ENCODE measurements at places on chromosomes 1 and 21. TPM values are rescaled to one million over a fixed set of nuclear protein-coding genes. Genes with fewer than 3 reads are reported as not detected.
A peak's percentile ranks its signal among the peaks of the same experiment; 100 is the strongest.

The RGL1 gene
- polyA plus RNA-seq: 52.3 TPM

GRCh38 chr21:39033878-39034589 lies 149.2 kb downstream of the PSMG1 start:
- peak; percentile 31 for DNase-seq

GRCh38 chr1:229390130-229390529 lies 43.8 kb downstream of the ACTA1 start:
- DNase-seq: no peak

The PEX19 gene
- 80.8 TPM for polyA plus RNA-seq

DNA sequence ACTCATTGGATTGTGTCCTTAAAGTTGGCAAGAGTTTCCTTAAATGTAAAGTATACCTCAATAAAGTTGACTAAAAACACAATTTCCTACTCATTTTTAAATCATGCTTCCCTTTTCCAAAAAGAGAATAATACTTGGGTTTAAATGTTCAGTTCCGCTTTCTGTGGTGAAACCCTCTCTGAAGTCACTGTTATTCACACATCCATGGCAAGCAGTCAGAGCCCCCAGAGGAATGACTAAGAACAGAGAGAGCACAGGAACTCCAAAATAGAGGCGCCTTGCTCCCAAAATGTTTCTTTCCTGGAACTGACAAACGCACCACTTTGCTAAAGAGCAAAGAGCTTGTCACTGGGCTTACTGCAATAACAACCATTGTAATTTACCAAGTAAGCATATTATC lies 142.5 kb downstream of the TIAM1 start:
- no peak for DNase-seq

DNA sequence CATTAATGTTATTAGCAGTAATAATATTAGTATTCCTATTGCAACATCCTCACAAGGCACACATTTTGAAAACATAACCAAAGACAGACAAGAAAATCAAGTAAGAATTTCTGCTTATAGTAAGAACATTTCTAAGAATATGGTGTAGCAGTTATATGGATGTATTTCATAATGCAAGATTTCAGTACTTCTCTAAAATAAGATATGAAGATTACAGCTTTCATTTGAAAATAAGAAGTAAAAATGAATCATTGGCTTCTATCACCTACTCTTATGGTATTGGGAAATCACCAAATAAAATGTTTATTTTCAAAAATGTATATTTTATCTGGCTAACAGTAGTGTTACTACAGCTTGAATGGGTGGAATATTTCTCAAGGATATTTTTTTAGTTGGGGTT lies 103.8 kb upstream of the USP25 start:
- no peak for DNase-seq

The SLC6A9 gene
- 5.7 TPM for polyA plus RNA-seq

The PIK3C2B gene
- polyA plus RNA-seq: 14.8 TPM

The TMEM82 gene
- 6.3 TPM for polyA plus RNA-seq

All from renal cortex interstitium (tissue), 15 donors.